ENCODE measurements at places on chromosomes 4 and X.

- DNase-seq: no peak
Measured at GRCh38 chr4:175176710-175177109, 258.6 kb downstream of the ADAM29 start.

- DNase-seq: no peak
Measured at GRCh38 chr4:155707251-155707650, 40.6 kb downstream of the GUCY1A1 start.

DNA sequence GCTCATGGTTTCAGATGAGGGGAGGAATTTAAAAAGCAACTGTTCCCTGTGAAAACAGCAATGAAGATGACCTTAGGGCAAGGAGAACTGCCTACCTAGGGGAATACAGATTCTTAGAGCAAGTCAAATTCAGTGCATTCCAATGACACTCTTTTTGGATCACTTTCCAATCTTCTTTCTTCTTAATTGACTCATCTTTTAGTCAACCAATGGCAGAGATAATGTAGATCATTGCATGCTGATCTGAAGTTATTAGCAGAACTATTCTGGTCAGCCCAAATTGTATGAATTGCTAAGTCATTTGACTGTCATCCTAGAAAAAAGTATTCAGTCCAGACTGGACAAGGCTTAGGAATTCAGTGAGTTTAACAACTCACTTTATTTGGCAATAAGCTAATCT is 12.6 kb upstream of the NR3C2 start:
- no peak for DNase-seq

GRCh38 chr4:185479507-185479971 is 8.0 kb upstream of the CCDC110 start:
- no peak for DNase-seq

- peak; percentile 62 for DNase-seq
Measured at GRCh38 chr4:40916880-40917279, 167.1 kb downstream of the NSUN7 start.

GRCh38 chr4:149164282-149164681 is 651.4 kb downstream of the IQCM start:
- no peak for DNase-seq

GRCh38 chrX:16222151-16222550 is 54.9 kb downstream of the MAGEB17 start:
- DNase-seq: no peak

GRCh38 chr4:183610613-183611012 is 48.4 kb downstream of the RWDD4 start:
- DNase-seq: no peak

Data from hematopoietic multipotent progenitor cell treated with erythropoietin and hydrocortisone succinate and interleukin-3 and kit ligand, for 4 days (in vitro differentiated cells).